ENCODE measurements at places on chromosomes 1 and 21. TPM values are rescaled to one million over a fixed set of nuclear protein-coding genes. Genes with fewer than 3 reads are reported as not detected.

Gene NT5C1A
- total RNA-seq: 2.8 TPM

Gene FAM43B
- total RNA-seq: 2.0 TPM

Gene OR2AK2
- total RNA-seq: not detected

Gene SLC30A2
- not detected for total RNA-seq

Gene TRIM45
- total RNA-seq: 8.7 TPM

Gene ANKRD34A
- 1.2 TPM for total RNA-seq

Gene EPRS1
- 129 TPM for total RNA-seq

Gene NBPF4
- total RNA-seq: not detected

Gene RGL1
- 58.3 TPM for total RNA-seq

Gene GLIS1
- total RNA-seq: 0.71 TPM

Gene ETV3L
- not detected for total RNA-seq

Gene UBAP2L
- total RNA-seq: 105 TPM

Gene HTR1D
- not detected for total RNA-seq

Gene CSF3R
- 8.8 TPM for total RNA-seq

Gene ELAVL4
- total RNA-seq: 15.3 TPM

Gene PTPRC
- 12.3 TPM for total RNA-seq

Gene RBP7
- 2.6 TPM for total RNA-seq

Gene FAM167B
- total RNA-seq: 2.1 TPM

Gene LDLRAD2
- 3.5 TPM for total RNA-seq
